ENCODE measurements at places on chromosomes 5 and 9. TPM values are rescaled to one million over a fixed set of nuclear protein-coding genes. Genes with fewer than 3 reads are reported as not detected.

DNA sequence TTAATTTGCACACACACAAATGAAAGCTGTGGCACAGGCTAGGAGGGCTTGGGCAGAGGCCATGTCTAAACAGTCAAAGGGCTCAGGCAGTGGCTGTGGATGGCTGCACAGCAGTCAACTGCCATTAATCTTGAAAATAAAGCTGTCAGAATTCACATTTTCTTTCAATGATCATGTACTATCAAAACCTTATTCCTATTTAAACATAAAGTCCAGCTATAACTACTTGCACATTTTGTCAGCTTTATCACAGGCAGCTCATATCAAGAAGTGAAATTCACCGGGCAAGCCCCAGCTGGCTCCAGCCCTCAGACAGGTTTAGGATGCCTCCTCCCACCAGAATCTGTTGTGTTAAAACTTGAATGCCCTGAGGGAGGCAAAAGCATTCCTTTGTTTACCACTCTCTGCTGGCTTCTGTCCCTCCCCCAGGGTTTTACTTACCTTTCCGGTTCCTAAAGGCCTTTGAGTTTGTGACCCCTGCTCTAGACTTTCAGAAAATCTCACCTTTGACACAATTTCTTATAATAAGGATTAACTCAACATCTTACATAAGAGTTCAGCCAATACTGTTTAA is 54.9 kb upstream of the GRAMD2B start:
- no peaks in the 10 kb centered on the region for H3K36me3 ChIP-seq
- H3K4me3 ChIP-seq, result no peak overlapping the region
- no peaks in the 10 kb centered on the region for H3K27me3 ChIP-seq
- H3K27ac ChIP-seq, result no peak overlapping the region
- DNase-seq, result no peak
- no peaks in the 10 kb centered on the region for H3K4me1 ChIP-seq

DNA sequence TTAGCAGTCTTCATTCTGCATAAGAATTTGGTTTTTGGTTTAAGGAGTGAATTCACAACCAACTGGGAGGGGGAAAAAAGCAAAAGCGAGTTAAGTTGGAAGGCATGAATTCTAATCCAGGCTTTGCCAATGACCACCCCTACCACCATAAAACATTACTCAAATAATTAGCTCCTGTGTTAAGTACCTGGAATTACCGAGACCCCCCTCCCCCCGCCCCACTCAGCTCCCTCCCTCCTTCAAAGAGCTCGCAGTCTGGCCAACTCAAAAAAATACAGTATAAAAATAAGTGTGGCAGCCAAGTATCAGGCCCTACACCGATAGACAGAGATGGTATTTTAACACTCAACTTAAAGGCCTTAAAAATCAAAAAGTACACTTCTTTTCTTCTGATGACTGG is 492 bp downstream of the ATG12 start:
- H3K4me3 ChIP-seq, result peak overlapping the region; percentile 89
- H3K27ac ChIP-seq, result peak overlapping the region; percentile 92
- no peaks in the 10 kb centered on the region for H3K27me3 ChIP-seq
- H3K4me1 ChIP-seq, result peaks cover 15% of the 10 kb centered on the region
- DNase-seq, result no peak

- H3K4me1 ChIP-seq, result peaks cover 11% of the 10 kb centered on the region
- no peak overlapping the region for H3K27ac ChIP-seq
- no peak overlapping the region for H3K4me3 ChIP-seq
- no peak for DNase-seq
- no peaks in the 10 kb centered on the region for H3K36me3 ChIP-seq
- no peaks in the 10 kb centered on the region for H3K27me3 ChIP-seq
These were observed 344.3 kb downstream of the GADD45G start for GRCh38 chr9:89949111-89949510.

DNA sequence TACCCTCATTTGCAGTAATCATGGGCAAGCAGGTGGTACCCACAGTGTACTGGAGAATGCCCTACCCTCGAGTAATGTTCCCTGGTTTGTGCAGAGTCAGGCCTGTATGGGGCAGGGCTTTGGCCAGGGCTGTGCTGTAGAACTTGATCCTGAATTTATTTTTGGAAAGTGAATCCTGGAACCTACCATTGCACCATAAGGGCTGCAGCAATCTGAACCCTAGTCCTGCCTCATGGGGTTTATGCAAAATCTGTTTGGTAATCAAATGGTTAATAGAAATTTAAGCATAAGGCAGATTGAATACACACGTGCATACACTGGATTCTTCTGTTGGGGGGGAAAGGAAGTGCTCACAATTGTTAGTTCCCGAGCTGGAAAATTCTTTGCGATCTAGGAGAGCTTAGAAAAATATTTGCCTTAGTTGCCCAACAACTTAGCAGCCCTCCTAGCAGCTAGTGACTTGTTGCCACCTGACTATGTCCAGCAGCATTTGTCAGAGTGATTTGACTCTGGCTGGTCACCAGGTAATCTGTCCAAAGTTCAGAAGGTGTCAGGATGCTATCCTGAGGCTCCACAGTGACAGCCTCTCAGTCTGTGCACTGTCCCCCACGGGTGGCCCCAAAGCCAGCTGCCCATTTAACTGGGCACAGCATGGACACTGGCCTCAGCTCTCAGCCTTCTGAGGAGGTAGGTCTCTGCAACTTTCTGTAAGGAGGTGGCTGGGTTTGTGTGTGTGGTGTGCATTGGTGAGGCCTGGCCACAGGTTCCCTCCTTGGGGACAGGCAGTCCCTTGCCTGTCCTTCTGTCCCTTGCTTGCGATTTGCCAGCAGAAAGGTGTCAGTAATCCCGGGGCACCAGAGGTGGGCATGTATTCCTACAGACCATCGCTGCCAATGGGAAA is 8.3 kb downstream of the MVB12B start:
- DNase-seq, result no peak
- H3K27ac ChIP-seq, result no peak overlapping the region
- no peaks in the 10 kb centered on the region for H3K36me3 ChIP-seq
- H3K4me3 ChIP-seq, result no peak overlapping the region

DNA sequence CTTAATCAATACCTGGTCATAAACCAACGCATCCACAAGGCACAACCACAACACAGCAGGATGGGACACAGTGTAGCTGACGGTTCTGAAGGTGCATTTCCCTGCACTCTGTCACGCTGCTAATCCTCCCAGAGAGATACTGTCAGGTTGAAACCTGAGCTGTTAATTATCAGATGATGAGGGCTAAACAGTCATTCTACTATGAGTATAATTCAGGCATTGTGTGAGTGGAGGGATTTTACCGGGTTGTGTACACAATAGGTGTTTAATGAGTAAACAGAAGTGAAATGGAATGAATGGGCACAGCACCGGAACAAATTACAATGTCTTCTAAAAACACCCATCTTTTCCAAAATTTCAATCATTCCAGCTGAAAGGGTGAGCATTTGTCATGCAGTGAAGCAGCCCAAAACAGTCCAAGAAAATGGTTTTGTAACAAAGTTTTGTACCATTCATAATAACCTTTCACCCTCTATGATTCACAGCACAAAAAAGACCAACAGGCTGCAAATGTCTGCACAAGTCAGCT is 71.5 kb downstream of the ABCA1 start:
- no peaks in the 10 kb centered on the region for H3K4me1 ChIP-seq
- no peak for DNase-seq
- no peaks in the 10 kb centered on the region for H3K27me3 ChIP-seq
- no peak overlapping the region for H3K27ac ChIP-seq
- no peaks in the 10 kb centered on the region for H3K36me3 ChIP-seq
- H3K4me3 ChIP-seq, result no peak overlapping the region

DNA sequence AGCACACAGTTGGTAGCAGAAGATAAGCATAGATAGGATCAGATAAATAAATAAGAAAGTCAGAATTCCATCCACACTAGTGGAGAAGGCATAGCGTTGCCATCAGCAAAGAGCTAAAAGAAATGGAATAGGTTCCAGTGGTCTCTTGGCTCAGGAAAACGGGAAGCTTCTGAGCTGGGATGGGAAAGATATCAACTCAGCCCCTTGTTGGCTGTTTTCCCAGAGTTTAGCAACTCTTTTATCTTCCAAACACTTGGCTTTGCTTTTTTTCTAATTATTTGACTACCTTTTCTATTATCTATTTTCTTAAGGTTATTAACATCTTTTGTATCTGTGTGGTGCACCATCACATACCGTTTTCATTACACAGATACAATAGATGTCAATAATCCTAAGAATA is 445.7 kb upstream of the TRPC7 start:
- DNase-seq, result no peak
- H3K4me1 ChIP-seq, result no peaks in the 10 kb centered on the region
- H3K4me3 ChIP-seq, result no peak overlapping the region
- no peaks in the 10 kb centered on the region for H3K27me3 ChIP-seq
- no peak overlapping the region for H3K27ac ChIP-seq

DNA sequence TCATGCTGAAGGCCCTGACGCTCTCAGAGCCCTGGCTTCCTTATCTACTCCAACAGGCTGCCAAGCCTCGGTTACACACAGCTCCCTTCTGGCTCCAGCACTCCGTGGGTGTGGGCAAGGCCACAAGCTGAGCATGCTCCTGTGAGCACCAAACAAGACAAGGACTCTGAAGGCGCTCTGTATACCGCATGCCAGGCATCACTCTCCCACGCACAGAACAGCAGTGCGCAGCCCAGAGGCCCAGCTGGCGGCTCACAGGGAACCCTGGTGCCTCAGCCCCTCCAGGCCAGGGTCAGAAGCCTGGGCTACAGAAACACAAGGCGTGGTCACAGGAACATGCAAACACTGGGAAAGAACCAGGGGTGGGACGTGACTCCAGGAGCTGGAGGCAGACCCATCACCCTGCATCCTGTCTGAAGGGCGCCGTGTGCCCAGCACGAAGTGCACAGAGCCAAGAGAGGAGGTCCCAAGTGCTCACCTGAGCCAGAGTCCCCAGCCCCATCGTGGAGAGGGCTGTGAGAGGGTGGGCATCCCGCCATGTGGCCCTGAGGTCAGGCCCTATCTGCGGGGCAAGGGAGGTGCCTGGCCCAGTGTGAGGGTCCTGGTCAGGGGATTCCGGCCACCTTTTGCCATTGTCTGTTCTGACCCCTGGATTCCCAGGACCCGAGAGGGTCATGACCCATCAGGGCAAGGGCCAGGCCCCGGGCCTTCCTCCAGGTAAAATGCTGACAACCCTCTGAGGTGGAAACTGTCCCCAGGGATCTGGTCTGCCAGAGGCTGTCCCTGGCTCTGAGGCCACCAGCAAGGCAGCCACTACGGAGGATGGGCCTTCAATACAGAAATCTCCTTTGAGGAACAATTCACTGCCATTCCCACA is 54.7 kb downstream of the COL23A1 start:
- DNase-seq, result no peak
- H3K27ac ChIP-seq, result no peak overlapping the region
- H3K4me3 ChIP-seq, result no peak overlapping the region
- no peaks in the 10 kb centered on the region for H3K4me1 ChIP-seq
- no peaks in the 10 kb centered on the region for H3K36me3 ChIP-seq

- H3K27ac ChIP-seq, result no peak overlapping the region
- no peaks in the 10 kb centered on the region for H3K36me3 ChIP-seq
- DNase-seq, result no peak
These were observed 102.2 kb upstream of the MOCS2 start for GRCh38 chr5:53211799-53212198.

DNA sequence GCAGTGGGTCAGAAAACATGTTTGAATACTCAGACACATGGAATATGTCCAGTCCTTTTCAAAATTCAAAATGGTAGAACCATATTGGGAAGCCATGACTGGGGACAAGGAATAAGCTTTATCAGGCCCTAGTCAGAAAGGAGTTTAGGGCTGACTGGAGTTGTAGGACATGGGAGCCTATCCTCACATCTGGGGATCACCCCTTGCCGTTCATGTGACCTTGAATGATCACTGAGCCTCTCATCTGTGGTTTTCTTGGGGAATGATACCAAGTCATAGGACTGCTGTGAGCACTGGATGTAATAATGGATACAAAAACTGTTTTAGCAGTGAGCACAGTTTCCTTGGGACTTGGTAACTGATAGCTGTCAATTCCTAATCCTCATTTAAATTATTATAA is 84.7 kb downstream of the IQGAP2 start:
- DNase-seq, result no peak
- H3K36me3 ChIP-seq, result no peaks in the 10 kb centered on the region
- H3K27ac ChIP-seq, result no peak overlapping the region
- no peaks in the 10 kb centered on the region for H3K27me3 ChIP-seq

GRCh38 chr5:57033103-57033502 is 81.2 kb upstream of the MIER3 start:
- H3K36me3 ChIP-seq, result no peaks in the 10 kb centered on the region
- no peaks in the 10 kb centered on the region for H3K27me3 ChIP-seq
- no peak overlapping the region for H3K27ac ChIP-seq
- DNase-seq, result no peak
- H3K4me1 ChIP-seq, result peaks cover 2% of the 10 kb centered on the region
- H3K4me3 ChIP-seq, result no peak overlapping the region

DNA sequence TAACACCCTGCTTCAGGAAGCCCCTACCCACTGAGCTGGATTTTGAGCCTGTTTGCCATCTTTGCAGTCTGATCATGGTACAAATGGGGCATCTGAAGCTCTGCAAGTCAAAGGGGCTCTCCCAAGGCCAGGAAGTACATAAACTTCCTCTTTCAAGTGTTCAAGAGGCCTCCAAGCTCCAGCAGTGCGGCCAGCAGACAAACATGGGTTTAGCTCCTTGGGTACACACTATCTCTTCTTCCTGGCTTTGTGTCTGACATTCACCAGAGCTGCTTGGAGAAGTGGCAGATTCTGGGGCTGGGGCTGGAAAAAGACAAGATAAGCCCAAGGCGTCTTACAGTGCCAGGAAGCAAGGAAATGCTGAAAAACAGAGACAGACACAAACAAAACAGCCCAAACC is 34.1 kb downstream of the LAMC3 start:
- H3K4me1 ChIP-seq, result peaks cover 12% of the 10 kb centered on the region
- no peak overlapping the region for H3K4me3 ChIP-seq
- no peak for DNase-seq
- H3K27ac ChIP-seq, result peak overlapping the region; percentile 2
- H3K27me3 ChIP-seq, result no peaks in the 10 kb centered on the region
- no peaks in the 10 kb centered on the region for H3K36me3 ChIP-seq

GRCh38 chr9:14212697-14213420 is 101.1 kb downstream of the NFIB start:
- no peak overlapping the region for H3K27ac ChIP-seq
- DNase-seq, result no peak
- no peaks in the 10 kb centered on the region for H3K27me3 ChIP-seq
- H3K4me3 ChIP-seq, result no peak overlapping the region
- H3K4me1 ChIP-seq, result no peaks in the 10 kb centered on the region

DNA sequence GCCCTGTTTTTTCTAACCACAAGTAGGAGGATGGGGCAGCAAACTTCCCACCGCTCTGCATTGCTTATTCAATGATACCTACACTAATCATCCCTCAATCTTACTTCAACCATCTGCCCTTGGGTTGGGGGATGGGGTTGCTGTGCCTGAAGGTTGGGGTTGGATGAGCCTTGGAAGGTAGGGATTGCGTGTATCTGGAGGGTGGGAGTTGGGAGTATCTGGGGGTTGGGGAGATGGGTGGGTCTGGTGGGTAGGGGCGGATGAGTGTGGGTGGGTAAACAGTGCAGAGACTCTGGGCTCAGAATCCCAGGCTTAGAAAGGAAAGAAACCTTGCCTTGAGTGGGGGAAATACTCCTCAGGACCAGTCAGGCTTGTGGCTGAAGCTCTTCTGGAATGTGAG is 467.4 kb downstream of the DIRAS2 start:
- H3K4me1 ChIP-seq, result no peaks in the 10 kb centered on the region
- H3K4me3 ChIP-seq, result no peak overlapping the region
- DNase-seq, result no peak
- H3K36me3 ChIP-seq, result no peaks in the 10 kb centered on the region
- no peak overlapping the region for H3K27ac ChIP-seq
- no peaks in the 10 kb centered on the region for H3K27me3 ChIP-seq

- H3K36me3 ChIP-seq, result no peaks in the 10 kb centered on the region
- no peaks in the 10 kb centered on the region for H3K27me3 ChIP-seq
- DNase-seq, result no peak
- peaks cover 20% of the 10 kb centered on the region for H3K4me1 ChIP-seq
- H3K27ac ChIP-seq, result no peak overlapping the region
These were observed 4.9 kb downstream of the SH3GLB2 start for GRCh38 chr9:129023036-129023907.

DDX31 gene
- total RNA-seq, result 11.5 TPM

RFESD gene
- total RNA-seq, result 0.96 TPM

UBE2QL1 gene
- total RNA-seq, result not detected

CD74 gene
- total RNA-seq, result 913 TPM
